ENCODE measurements at places on chromosomes 11 and 22. TPM values are rescaled to one million over a fixed set of nuclear protein-coding genes. Genes with fewer than 3 reads are reported as not detected.

DNA sequence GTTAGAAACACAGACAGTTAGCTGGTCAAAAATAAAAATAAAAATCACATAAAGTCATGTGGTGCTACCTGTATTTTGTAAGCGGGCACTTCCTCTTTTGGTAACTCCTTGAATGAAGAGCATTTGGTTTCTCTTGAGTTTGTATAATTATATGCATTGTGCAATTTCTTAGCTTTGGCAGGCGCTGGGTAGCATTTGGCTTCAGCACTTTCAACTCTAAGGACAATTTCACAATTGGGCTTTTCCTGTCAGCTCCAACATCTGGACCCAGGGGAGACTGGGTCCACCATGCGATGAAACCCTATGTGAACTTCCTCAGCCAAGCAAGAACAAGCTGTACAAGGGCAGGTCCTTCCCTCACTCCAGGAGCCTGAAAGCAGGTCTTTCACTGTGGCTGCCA, 169.1 kb downstream of the RRAS2 start:
- peak; percentile 3 for DNase-seq
- H3K27ac ChIP-seq = peak overlapping the region; percentile 59
- peaks cover 8% of the 10 kb centered on the region for H3K4me1 ChIP-seq
- H3K4me3 ChIP-seq = no peak overlapping the region

DNA sequence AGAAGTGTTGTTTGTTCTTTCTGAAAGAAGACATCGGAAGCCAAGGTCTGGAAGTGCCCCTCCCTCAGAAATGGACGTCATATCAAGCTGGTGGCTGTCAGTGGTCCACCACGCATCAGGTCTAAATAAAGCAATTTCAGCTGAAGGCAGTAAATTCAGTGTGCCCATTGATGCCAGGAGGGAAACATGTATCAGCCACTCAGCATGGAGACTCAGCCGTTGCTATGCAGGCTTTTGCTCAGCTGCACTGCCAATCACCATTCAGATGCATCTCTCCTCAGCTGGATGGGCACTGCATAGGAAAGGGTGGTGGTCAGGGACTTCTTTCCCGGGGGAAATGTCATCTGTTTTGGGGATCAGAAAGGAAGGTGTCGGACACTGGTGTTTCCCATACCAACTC, 878.2 kb downstream of the NTM start:
- no peak overlapping the region for H3K4me3 ChIP-seq
- H3K27ac ChIP-seq = no peak overlapping the region
- no peaks in the 10 kb centered on the region for H3K4me1 ChIP-seq
- no peaks in the 10 kb centered on the region for H3K27me3 ChIP-seq
- no peak for DNase-seq

GRCh38 chr11:41018224-41018623, 441.2 kb downstream of the LRRC4C start:
- no peaks in the 10 kb centered on the region for H3K4me1 ChIP-seq
- no peaks in the 10 kb centered on the region for H3K27me3 ChIP-seq
- DNase-seq = no peak

GRCh38 chr11:134223121-134223520, 646 bp downstream of the NCAPD3 start:
- H3K27ac ChIP-seq = peak overlapping the region; percentile 95
- peaks cover 8% of the 10 kb centered on the region for H3K27me3 ChIP-seq
- DNase-seq = no peak
- peaks cover 38% of the 10 kb centered on the region for H3K4me1 ChIP-seq

- no peaks in the 10 kb centered on the region for H3K27me3 ChIP-seq
- H3K4me3 ChIP-seq = no peak overlapping the region
- no peak overlapping the region for H3K27ac ChIP-seq
- no peak for DNase-seq
These were observed 114.7 kb upstream of the OR4B1 start for GRCh38 chr11:48101958-48102357.

GRCh38 chr11:124864176-124864891, 898 bp upstream of the ROBO3 start:
- no peak for DNase-seq
- H3K27me3 ChIP-seq = peaks cover 63% of the 10 kb centered on the region
- H3K4me1 ChIP-seq = peaks cover 17% of the 10 kb centered on the region

DNA sequence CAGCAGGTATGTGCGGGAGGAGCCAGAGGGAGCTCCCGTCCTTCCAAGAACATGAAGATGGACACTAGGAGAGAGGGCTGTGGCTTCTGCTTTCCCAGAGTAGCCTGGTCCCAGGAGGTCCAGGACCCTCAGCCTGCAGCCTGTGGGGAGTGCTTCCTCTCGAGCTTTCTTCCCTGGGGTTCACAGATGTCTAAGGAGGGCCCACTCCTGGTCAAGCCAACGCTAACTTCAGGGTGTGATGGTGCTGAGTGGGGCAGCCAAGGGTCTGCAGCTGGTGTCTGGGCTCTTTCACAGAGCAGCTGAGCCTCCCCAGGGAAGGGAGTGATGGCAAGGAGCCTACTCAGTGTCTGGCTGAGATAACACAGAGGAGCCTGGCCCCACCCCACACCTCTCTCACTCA, 3.3 kb downstream of the POU2F3 start:
- no peak overlapping the region for H3K4me3 ChIP-seq
- no peaks in the 10 kb centered on the region for H3K36me3 ChIP-seq
- H3K27ac ChIP-seq = no peak overlapping the region
- peaks cover 73% of the 10 kb centered on the region for H3K27me3 ChIP-seq
- DNase-seq = no peak

DNA sequence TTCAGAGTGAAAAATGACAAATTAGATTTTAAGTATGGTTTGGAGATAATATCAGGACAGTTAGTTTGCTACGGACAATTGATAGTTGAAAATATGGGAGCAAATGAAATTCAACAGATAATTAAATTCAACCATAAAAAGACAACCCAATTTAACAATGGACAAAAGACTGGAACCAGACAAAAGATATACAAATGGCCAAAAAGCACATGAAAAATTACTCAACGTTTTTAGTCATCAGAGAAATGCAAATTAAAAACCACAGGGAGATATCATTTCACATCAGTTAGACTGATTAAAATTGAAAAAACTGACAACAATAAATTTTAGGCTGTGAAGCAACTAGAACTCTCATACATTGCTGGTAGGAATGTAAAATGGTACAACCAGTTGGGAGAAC, 27.2 kb downstream of the SIK2 start:
- no peaks in the 10 kb centered on the region for H3K4me1 ChIP-seq
- H3K27me3 ChIP-seq = no peaks in the 10 kb centered on the region
- no peak overlapping the region for H3K4me3 ChIP-seq
- peaks cover 17% of the 10 kb centered on the region for H3K36me3 ChIP-seq

DNA sequence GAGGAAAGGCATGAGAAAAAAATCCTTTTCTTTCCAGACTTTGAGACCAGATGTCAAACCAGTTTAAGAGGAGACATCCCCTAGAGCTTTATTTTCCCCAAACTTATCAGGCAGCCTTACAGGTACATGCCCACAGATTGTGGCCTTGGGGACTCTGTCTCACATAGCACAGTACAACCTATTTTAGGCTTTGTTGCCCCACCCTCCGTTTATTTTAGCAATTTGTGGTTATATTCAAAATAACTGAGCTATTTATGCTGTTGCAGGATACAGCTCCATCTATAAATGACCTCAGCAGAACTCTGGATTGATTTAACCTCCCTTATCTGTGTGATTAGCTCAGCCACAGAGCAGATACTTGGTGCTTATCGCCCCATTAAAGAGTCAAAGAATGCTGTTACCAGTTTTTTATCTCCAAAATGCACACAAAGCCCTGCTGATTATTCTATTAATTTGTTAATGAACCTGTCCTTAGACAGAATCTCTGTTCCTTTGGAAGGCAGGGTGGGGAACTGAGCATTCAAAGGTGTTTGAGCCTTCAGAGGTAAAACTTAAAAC, 525.2 kb downstream of the OPCML start:
- DNase-seq = no peak
- H3K4me1 ChIP-seq = no peaks in the 10 kb centered on the region
- H3K36me3 ChIP-seq = no peaks in the 10 kb centered on the region
- H3K27me3 ChIP-seq = no peaks in the 10 kb centered on the region

DNA sequence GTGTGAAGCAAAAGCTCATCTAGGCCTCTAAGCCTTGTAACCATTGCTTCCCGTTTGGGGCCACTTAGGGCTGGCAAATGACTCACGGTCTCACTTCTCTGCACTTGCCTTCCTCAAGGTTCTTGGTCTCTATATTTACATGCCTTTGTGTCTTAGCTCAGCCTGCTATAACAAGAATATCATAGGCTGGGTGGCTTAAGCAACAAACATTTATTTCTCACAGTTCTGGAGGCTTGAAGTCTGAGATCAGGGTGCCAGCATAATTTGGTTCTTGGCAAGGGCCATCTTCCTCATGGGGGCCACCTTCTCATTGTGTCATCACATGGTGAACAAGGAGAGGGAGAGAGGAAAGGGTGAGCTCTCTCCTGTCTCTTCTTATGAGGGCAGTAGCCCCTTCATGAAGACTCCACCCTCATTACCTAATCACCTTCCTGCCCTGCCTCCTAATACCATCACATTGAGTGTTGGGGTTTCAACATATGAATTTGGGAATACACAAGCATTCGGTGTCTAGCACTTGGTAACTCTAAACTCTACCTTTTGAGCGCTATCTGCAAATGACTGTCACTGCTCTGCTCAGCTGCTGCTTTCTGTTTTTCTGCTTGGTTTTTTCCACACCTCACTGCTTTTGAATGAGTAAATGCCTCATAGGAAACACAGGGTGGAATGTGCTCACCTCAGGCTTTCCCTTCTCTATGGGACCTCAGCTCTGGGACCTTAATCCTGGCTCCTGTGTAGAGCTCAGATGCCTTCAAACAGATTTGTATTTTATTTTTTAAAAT, 16.2 kb upstream of the ME3 start:
- H3K36me3 ChIP-seq = no peaks in the 10 kb centered on the region
- no peaks in the 10 kb centered on the region for H3K27me3 ChIP-seq
- H3K4me1 ChIP-seq = no peaks in the 10 kb centered on the region
- no peak overlapping the region for H3K4me3 ChIP-seq

- peak; percentile 54 for DNase-seq
- peaks cover 46% of the 10 kb centered on the region for H3K4me1 ChIP-seq
- no peaks in the 10 kb centered on the region for H3K27me3 ChIP-seq
- H3K4me3 ChIP-seq = peak overlapping the region; percentile 88
- H3K27ac ChIP-seq = peak overlapping the region; percentile 80
These were observed 27.4 kb downstream of the RRAS2 start for GRCh38 chr11:14331476-14332136.

DNA sequence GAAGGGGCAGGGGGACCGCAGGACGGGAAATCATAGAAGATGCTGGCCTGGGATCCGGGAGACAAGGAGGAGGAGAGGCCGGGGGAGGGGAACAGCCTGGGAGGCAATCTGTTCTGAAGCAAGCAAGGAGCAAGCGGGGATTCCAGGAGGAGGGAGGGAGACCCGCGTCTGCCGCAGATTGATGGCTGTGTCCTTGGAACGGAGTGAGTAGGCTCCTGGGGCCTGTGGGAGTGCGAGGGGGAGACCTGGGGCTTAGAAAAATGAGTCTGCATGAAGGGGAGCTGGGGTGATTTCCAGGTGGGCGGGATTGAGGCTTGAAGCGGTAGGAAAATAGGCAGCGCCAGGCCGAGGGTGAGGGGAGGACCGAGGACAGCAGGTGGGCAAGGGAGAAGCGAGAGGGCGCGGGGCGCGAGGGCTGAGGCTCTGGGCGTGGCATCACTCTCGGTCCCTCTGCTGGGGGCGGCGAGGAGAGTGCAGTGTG, 1.6 kb upstream of the LRRC55 start:
- no peak overlapping the region for H3K4me3 ChIP-seq
- H3K27ac ChIP-seq = no peak overlapping the region
- H3K4me1 ChIP-seq = peaks cover 11% of the 10 kb centered on the region
- no peak for DNase-seq
- peaks cover 11% of the 10 kb centered on the region for H3K36me3 ChIP-seq
- peaks cover 47% of the 10 kb centered on the region for H3K27me3 ChIP-seq

GRCh38 chr11:112885744-112886433, 75.3 kb upstream of the NCAM1 start:
- no peaks in the 10 kb centered on the region for H3K27me3 ChIP-seq
- no peak overlapping the region for H3K4me3 ChIP-seq
- H3K27ac ChIP-seq = no peak overlapping the region
- no peaks in the 10 kb centered on the region for H3K36me3 ChIP-seq

- no peak overlapping the region for H3K4me3 ChIP-seq
- H3K27me3 ChIP-seq = peaks cover 10% of the 10 kb centered on the region
- H3K36me3 ChIP-seq = no peaks in the 10 kb centered on the region
- no peak for DNase-seq
- no peaks in the 10 kb centered on the region for H3K4me1 ChIP-seq
These were observed 15.3 kb downstream of the CADM1 start for GRCh38 chr11:115488945-115489344.

DNA sequence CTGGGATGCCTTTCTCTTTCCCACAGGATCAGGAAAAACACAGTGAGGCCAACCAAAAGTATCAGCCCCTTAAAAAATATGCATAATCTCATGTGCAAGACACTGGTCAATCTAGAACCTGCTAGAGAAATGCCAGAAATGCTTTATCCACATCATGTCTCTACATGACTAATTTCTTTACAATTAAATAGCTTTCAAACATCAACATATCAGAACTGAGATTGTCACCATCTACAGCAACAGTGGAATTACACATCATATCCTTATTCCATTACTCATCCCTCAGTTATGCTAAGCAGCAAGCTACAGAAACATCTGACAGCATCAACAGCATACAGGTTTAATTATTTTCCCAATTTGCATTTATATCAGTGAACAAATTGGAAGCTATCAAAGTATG, 78.8 kb downstream of the DDIAS start:
- H3K27me3 ChIP-seq = no peaks in the 10 kb centered on the region
- H3K27ac ChIP-seq = no peak overlapping the region
- H3K4me3 ChIP-seq = no peak overlapping the region

GRCh38 chr11:24356501-24356900, 140.4 kb upstream of the LUZP2 start:
- no peaks in the 10 kb centered on the region for H3K27me3 ChIP-seq
- no peaks in the 10 kb centered on the region for H3K36me3 ChIP-seq
- no peak overlapping the region for H3K4me3 ChIP-seq
- no peak for DNase-seq

GRCh38 chr11:27571154-27571810, 64.7 kb upstream of the LIN7C start:
- H3K4me3 ChIP-seq = no peak overlapping the region
- no peak overlapping the region for H3K27ac ChIP-seq
- no peak for DNase-seq
- no peaks in the 10 kb centered on the region for H3K36me3 ChIP-seq

- peaks cover 9% of the 10 kb centered on the region for H3K27me3 ChIP-seq
- H3K4me1 ChIP-seq = no peaks in the 10 kb centered on the region
- H3K36me3 ChIP-seq = no peaks in the 10 kb centered on the region
- no peak overlapping the region for H3K4me3 ChIP-seq
- DNase-seq = no peak
- no peak overlapping the region for H3K27ac ChIP-seq
These were observed 28.4 kb downstream of the VSIG10L2 start for GRCh38 chr11:125974284-125974683.

- H3K27ac ChIP-seq = no peak overlapping the region
- no peak for DNase-seq
- H3K4me3 ChIP-seq = no peak overlapping the region
- peaks cover 32% of the 10 kb centered on the region for H3K27me3 ChIP-seq
- H3K36me3 ChIP-seq = no peaks in the 10 kb centered on the region
These were observed 6.9 kb downstream of the TNNT3 start for GRCh38 chr11:1926156-1927025.

GRCh38 chr11:106070606-106071005, 6.5 kb downstream of the KBTBD3 start:
- H3K27ac ChIP-seq = no peak overlapping the region
- no peak for DNase-seq
- H3K36me3 ChIP-seq = no peaks in the 10 kb centered on the region
- H3K4me3 ChIP-seq = no peak overlapping the region
- H3K4me1 ChIP-seq = peaks cover 4% of the 10 kb centered on the region

The NPTXR gene
- polyA plus RNA-seq = not detected

The PLEKHA7 gene
- not detected for polyA plus RNA-seq

The PHETA2 gene
- 0.45 TPM for polyA plus RNA-seq

The OR10G8 gene
- not detected for polyA plus RNA-seq

The SCUBE2 gene
- polyA plus RNA-seq = not detected

The GDPD4 gene
- polyA plus RNA-seq = not detected

The CLDN5 gene
- polyA plus RNA-seq = 2.0 TPM

The SYCE3 gene
- polyA plus RNA-seq = not detected

The OR6A2 gene
- not detected for polyA plus RNA-seq

The FOLR1 gene
- not detected for polyA plus RNA-seq

Data from naive B cell (primary cell).